AG10803 (cell line): ENCODE measurements at places on chromosomes 13 and 19.
A peak's percentile ranks its signal among the peaks of the same experiment; 100 is the strongest.

- DNase-seq, result no peak
Observed at GRCh38 chr13:80946008-80946802, 605.3 kb upstream of the SPRY2 start.

DNA sequence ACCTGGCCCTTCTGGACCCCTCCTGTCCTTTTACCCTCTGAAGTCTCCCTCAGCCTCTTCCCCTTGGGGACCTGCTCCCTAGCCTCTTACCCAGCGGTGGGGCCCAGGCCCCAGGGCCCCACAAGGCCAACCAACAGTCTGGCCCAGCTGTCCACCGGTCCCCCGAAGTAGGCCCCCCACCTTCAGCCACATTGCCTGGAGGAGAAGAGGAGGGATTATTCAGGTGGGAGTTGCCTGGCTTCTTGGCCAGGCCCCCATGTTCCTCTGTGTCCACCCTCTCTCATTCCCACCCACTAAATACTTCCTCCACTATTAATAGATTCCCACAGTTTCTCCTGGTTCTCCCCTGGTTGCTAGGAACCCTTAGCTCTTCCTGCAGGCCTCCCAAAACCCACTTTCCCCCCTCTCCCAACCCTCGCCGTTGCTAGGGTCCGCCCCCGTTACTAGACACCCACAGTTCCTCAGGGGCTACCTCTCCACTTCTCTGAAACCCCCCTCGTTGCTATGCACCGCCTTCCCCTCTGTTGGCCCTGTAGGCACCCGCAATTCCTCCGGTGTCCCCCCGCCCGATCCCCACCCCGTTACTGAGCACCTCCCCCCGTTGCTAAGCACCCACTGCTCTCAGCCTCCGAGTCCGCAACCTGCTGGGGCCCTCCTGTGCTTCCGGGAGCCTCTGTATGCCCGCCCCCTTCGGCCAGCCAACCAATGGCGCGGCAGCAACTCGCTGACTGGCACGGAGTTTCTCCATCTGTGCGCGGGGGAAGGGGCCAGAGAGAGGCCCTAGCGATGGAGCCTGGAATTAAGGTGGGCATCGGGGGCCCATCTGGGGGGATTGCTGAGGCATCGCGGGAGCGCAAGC is 2.0 kb downstream of the COQ8B start:
- DNase-seq, result peak; percentile 90

DNA sequence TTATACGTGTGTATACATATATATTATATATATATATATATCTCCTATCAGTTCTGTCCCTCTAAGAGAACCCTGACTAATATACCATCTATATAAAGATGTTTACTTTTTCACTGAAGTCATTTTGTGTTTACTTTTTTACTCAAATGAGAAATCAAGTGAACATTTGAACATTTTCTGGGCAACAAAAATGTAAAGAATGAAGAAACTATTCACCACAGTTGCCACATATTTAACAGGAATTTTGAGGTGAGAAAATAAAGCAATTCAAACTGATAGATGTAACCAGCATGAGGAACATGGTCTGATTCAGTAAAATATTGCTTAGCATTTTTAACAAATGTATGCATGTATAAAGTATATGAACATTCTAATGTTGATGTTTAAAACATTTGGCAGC is 299.2 kb upstream of the KLHL1 start:
- no peak for DNase-seq

GRCh38 chr19:14370169-14370939 is 10.9 kb upstream of the ADGRE5 start:
- no peak for DNase-seq

- DNase-seq, result peak; percentile 68
Observed at GRCh38 chr13:24097064-24097463, 63.5 kb upstream of the SPATA13 start.

- DNase-seq, result no peak
Observed at GRCh38 chr19:16213076-16213475, 15.4 kb downstream of the AP1M1 start.

DNA sequence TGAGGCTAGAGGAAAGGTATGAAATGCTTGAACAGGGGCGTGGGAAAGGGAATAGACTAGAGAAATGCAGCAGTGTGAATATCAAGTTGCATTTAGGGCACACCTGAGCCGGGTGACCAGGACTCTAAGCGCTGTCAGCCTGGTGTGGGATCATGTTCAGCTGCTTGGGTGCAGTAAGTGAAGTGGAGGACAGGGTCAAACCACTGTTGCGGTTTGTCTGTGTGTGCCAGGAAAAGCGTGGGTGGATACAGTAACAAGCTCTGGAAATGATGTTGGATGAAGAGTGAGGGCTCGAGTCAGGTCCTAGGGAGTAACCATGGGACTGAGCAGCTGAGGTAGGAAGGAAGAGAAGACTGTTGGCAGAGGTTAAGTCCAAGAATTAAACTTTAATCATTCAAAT is 15.8 kb downstream of the DGKH start:
- DNase-seq, result peak; percentile 49

- DNase-seq, result peak; percentile 46
Observed at GRCh38 chr13:37657134-37657533, 58.6 kb upstream of the POSTN start.

DNA sequence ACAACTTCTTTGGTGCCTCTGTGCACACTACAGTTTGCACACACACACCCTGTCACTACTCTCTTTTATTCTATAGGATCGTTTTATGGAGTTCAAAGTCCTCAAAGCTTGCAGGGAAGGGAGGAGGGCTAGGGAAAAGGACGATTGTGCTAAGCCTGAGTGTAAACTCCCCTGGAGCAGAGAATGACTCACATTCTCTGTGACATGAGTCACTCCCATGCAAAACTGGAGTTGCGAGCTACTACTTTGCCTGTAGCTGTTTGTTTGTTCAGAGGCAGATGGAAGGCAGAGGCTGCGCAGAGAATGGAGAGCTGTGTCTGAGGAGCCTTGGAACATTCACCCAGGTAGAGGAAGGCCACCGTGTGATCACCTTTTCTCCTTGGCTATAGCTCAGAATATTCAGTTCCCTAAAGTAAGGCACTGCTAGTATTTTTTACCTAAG is 80.5 kb upstream of the MBNL2 start:
- peak; percentile 73 for DNase-seq

GRCh38 chr19:46815833-46816627 is 27.6 kb upstream of the SLC1A5 start:
- DNase-seq, result no peak

- peak; percentile 56 for DNase-seq
Observed at GRCh38 chr19:19514215-19514657, 1.1 kb downstream of the TSSK6 start.

- DNase-seq, result peak; percentile 6
Observed at GRCh38 chr19:47363758-47364531, 14.8 kb downstream of the DHX34 start.

DNA sequence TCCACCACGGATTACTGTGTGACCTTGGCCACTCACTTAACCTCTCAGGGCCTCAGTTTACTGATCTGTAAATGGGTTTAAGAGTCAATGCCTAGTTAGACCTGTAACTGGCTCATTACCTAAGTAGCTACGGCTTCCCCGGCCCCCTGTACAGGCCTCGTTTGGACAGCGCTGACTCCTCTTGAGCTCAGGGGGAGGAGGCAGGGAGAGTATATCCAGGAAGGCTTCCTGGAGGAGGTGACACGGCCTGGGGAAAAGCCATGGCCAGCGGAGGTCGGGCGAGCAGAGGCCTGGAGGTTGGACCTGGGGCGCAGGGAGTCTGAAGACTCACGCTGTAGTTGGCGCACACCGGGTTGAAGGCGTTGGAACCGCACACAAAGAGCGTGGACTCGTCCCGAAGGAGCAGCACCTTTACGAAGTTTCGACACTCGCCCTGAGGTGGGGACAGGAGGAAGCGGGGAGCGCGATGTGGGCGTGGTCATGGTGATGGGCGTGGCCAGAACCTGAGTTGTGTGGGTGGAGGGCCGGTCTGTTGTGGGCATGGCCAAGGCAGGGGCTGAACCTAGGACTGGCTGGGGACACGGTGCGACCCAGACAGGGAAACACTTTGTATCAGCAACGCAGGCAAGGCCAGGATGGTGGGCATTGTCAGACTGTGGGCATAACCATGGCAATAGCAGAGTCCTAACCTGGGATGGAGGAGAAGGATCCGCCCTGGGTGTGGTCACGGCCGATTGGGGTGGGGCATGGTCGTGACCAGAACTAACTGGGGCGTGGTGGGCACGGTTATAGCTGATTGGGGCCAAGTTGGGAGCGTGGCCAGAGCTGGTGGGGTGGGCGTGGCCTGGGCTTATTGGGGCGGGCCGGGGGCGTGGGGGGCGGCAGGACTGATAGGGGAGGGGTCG is 3.6 kb downstream of the SEMA6B start:
- no peak for DNase-seq

DNA sequence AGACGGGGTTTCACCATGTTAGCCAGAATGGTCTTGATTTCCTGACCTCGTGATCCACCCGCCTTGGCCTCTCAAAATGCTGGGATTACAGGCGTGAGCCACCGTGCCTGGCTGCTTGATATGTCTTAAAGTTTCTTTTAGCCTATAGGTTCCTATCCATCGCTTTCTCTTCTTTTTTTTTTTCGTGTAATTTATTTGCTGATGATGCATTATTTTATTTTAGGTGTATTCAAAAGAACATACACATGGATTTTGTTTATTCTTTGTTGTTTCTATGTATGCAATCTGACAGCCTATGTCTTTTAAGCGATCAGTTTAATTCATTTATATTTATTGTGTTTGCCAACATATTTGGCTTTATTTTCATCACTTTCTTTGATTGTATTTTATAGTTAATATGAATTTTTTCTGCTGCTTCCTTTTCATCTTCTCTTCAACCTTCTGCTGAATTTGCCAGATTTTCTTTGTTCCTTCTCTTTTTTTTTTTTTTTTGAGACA is 26.0 kb upstream of the TNFAIP8L1 start:
- no peak for DNase-seq

DNA sequence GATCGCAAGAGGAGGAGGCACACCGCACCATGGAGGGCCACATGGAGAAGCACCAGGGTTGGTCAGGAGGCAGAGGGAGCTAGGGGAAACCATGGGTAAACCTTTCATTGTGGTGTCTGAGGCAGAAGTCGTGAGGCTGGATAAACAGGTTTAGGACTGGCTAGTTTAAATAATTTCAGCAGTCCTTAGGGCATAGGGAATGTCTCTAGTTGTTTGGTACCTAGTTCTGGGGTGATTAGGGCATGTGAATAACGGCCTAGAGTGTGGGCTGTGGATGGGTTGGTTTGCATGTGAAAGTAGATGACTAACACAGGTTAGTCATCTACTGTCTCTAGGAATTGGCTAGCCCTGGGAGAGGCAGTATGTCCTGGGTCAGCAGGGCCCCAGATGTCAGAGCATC is 102.3 kb downstream of the STOML3 start:
- peak; percentile 11 for DNase-seq

DNA sequence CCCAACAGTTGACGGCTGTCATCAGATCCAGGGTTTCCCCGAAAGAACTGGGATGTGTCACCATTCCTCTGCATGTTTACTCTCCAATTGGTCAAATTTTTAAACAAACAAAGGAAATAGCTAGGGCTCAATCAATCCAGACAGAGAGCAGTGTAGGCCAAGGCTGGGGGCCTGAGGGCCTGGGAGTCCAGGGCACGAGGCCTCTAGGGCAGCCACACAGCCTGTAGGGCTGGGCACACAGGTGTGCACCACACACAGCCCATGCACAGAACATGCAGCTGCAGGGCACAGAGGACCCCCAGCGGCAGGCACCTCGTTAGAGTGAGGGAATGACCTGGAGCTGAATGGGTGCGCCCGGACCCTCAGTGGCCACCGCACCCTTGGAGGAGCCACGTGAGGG is 9.5 kb downstream of the MIER2 start:
- no peak for DNase-seq

DNA sequence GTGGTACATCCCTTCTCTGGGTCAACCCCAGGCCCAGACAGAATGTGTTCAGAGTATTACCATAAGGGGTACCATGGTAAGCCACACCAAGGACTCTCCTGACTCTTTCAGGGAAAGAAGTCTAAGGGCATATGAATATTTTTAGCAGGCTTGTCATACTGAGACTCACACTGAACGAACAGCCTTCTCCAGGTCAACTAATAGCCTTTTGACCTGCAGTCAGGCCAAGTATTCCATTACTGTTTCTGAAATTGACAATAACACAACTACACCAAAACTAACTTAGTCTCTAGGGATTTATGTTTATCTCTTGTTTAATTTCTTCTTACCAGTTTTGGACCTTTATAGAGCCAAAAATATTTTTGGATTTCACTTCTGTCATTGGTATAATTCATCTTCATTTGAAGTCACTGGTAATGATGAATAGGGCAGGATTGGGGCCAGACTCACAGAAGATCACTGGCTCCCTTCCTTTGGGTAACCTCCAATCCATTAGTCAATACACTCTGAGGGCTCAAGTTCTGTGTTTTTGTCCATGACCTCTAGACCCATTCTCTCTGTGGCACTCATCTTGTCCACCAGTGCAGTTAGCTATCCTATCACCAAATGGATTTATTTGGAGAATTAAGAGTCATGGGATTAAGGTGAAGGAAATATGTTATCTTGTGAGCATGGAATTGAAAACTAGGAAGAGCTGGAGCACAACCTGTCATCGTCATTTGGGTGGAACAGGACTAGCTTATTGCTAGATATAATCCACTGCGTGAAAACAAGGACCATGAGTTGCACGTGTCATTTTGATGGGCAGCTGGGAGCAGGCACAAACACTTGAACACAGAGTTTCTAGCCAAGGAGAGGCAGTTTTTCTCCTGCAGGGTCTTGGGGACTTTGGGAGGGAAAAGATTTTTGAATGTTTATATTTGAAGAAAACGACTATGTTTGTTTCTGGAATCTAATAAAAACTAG is 313.3 kb downstream of the DCLK1 start:
- peak; percentile 60 for DNase-seq

- no peak for DNase-seq
Observed at GRCh38 chr19:10554760-10555609, 10.8 kb downstream of the KRI1 start.

DNA sequence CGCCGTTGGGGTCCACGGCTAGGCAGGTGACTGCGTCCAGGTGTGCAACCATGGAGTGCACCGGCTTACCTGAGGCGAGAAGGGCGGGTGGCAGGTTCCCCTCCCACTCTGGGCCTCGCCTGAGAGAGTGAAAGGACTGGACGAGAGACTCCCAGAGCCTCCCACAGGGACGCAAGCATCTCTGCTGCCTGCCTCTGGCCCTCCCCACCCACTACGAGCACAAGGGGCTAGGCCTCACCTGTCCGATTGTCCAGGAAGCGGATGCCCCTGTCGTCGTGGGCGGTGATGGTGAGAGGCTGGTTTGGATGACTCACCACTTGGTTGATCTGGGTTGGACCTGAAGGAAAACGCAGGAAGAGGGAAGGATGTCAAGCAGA is 5.1 kb upstream of the PRKD2 start:
- no peak for DNase-seq

DNA sequence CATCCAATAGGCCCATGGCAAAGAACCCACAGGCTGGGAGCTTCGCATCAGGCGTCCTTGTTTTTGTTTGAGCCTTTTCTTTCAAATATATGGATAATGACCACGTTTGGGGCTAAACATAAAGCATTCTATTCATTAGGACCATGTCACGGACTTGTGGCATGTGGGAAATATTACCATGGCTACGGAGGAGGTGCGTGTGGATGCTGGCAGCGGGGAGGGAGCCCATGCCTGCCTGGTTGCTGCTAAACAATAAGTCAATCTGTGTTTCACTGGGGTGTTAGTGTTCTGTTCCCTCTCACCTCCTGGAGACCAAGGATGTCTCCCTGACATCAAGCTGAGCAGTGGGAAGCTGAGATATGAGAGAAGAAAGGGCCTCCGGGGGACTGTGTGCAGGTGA is 121.1 kb downstream of the IRS2 start:
- no peak for DNase-seq

GRCh38 chr19:33248954-33249613 is 23.4 kb upstream of the SLC7A10 start:
- DNase-seq, result no peak
